ENCODE measurements at places on chromosomes 3 and 15.
A peak's percentile ranks its signal among the peaks of the same experiment; 100 is the strongest.

- no peaks in the 10 kb centered on the region for H3K4me1 ChIP-seq
- no peak overlapping the region for H3K27ac ChIP-seq
- no peaks in the 10 kb centered on the region for H3K27me3 ChIP-seq
- no peak overlapping the region for H3K4me3 ChIP-seq
- no peaks in the 10 kb centered on the region for H3K36me3 ChIP-seq
Measured at GRCh38 chr3:11134794-11135193, 19.5 kb upstream of the HRH1 start.

GRCh38 chr3:10762116-10762515 lies 53.9 kb upstream of the SLC6A11 start:
- no peak for DNase-seq
- H3K36me3 ChIP-seq: no peaks in the 10 kb centered on the region
- H3K27ac ChIP-seq: no peak overlapping the region
- peaks cover 3% of the 10 kb centered on the region for H3K27me3 ChIP-seq

DNA sequence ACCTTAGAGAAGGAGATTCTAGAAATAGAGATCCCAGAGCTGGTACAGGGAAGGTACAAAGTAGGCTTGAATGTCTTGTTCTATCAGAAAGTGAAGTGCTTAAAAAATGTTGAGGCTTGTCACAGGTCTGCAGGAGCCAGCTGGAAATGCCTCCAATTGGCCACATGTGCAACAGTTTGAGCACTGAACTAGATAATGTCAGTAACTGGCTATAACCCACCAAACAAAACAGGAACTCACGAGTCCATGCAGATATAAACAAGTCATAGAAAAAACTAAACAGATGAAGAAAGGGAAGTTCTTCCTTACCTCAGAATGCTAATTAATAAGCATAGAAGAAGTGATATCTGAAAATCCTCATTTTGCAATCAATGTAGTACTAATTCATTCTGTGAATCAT lies 11.9 kb upstream of the TF start:
- H3K27me3 ChIP-seq: peaks cover 14% of the 10 kb centered on the region
- no peak overlapping the region for H3K4me3 ChIP-seq

- no peak overlapping the region for H3K27ac ChIP-seq
- no peak for DNase-seq
- no peaks in the 10 kb centered on the region for H3K27me3 ChIP-seq
- H3K36me3 ChIP-seq: peaks cover 19% of the 10 kb centered on the region
Measured at GRCh38 chr15:74785194-74786032, 3.5 kb downstream of the CSK start.

DNA sequence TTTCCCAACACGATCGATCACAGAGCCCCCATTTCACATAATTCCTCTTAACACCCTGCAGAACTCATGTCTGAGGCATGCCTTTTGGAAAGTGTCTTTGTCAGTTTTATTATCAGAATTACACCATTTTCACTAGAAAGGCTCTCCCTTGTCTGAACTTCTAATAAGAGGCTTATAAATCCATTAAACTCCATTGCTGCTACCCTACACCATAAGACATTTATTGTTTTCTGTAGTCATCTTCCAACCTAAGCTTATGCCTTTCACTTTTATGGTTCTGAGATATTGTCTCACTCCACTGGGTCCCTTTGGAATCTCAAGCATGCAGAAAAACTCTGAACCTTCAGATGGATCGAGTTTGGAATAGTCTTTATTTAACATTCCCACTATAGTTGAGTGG lies 50.2 kb upstream of the TPM1 start:
- H3K36me3 ChIP-seq: no peaks in the 10 kb centered on the region
- DNase-seq: no peak
- no peaks in the 10 kb centered on the region for H3K4me1 ChIP-seq
- H3K27me3 ChIP-seq: no peaks in the 10 kb centered on the region

DNA sequence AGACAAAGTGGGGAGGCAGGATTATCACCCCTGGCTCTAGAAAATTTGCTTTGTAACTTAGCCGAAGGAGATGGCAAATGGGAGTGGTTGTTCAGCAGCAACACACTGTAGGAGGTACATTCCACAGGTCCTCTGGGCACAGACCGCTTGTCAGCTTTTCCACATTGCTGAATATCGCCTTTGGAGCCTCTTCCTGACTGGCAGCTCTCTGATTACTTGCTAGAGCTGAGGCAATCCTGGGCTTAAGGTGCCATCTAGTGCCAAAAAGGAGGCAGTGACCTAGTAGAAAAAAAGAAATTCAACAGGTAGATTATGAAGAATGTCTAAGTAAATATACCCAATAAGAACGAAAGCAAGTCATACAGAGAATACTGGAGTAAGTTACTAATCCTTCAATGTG lies 13.1 kb upstream of the SCN5A start:
- H3K4me1 ChIP-seq: peaks cover 8% of the 10 kb centered on the region
- no peak overlapping the region for H3K4me3 ChIP-seq
- no peak overlapping the region for H3K27ac ChIP-seq
- DNase-seq: peak; percentile 88

GRCh38 chr3:54573858-54574257 lies 354.0 kb downstream of the LRTM1 start:
- no peak overlapping the region for H3K4me3 ChIP-seq
- H3K36me3 ChIP-seq: no peaks in the 10 kb centered on the region
- H3K27me3 ChIP-seq: no peaks in the 10 kb centered on the region
- H3K27ac ChIP-seq: no peak overlapping the region

- peaks cover 30% of the 10 kb centered on the region for H3K27me3 ChIP-seq
- no peaks in the 10 kb centered on the region for H3K36me3 ChIP-seq
- no peak overlapping the region for H3K4me3 ChIP-seq
Measured at GRCh38 chr15:45648521-45649200, 13.8 kb downstream of the SQOR start.

DNA sequence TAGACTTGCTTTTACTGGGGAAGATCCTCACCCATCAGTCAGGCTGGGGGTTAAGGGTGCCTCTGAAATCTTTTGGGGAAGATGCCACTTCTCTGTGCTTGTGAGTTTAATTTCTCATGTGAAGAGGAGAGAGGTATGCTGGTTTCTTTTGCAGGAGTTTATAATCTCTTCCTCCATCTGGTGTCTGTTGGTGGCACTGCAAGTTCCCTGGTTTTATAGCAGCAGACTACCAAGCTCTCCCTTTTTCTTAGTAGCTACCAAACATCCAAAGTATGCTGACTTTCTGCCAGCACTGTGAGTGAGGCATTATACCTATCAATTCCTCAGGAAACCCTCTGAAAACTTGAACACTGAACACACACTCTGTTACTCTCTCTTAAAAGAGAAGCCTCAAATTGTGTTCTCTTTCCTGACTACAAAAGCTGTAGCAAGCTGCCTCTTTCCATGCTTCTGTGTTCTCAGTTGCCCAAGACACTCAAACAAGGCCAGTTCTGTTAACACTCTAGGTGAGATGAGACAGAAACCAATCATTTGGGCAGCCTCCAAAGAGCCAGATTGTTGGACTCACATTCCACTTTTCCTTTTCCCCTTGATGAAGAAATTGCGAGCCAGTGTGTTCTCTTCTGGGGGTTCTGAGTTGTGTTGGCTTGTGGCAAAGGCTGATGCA lies 299.5 kb downstream of the GAP43 start:
- peak; percentile 84 for DNase-seq
- no peaks in the 10 kb centered on the region for H3K27me3 ChIP-seq

DNA sequence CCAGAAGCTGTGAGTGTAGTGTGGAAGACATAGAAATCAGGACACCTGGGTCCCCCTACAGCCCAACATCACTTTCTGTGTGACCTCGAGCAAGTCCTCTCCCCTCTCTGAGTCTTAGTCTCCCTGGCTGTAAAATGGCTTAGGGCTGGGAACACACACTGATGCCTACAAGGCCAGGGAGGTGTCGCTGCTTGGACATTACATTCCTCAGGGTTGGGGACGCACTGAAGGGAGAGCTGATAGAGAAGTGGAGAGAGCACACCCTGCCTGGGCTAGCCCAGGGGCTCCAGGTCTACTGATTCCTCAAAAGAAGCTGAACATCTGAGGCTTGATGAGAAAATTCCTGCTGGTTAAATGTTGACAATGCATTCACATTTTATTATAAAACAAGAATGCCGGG lies 6.3 kb upstream of the ALAS1 start:
- no peak overlapping the region for H3K4me3 ChIP-seq
- no peaks in the 10 kb centered on the region for H3K36me3 ChIP-seq
- no peaks in the 10 kb centered on the region for H3K27me3 ChIP-seq

DNA sequence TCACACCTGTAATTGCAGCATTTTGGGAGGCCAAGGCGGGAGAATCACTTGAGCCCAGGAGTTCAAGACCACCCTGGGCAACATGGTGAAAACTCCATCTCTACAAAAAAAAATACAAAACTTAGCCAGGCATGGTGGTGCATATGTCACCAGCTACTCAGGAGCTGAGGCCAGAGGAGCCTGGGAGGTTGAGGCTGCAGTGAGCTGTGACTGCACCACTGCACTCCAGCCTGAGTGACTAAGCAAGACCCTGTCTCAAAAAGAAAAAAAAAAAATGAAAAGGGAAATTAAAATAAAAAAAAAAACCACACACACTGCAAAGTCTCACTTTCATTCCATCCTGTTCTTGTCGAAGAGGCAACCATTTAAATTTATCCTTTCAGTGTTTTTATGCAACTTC lies 100.8 kb upstream of the PIAS1 start:
- no peak for DNase-seq
- no peak overlapping the region for H3K27ac ChIP-seq
- H3K36me3 ChIP-seq: no peaks in the 10 kb centered on the region

- H3K36me3 ChIP-seq: no peaks in the 10 kb centered on the region
- no peak overlapping the region for H3K4me3 ChIP-seq
- H3K4me1 ChIP-seq: no peaks in the 10 kb centered on the region
- DNase-seq: no peak
- no peaks in the 10 kb centered on the region for H3K27me3 ChIP-seq
Measured at GRCh38 chr15:100995471-100996430, 76.6 kb downstream of the LRRK1 start.

GRCh38 chr15:94701281-94701985 lies 470.1 kb downstream of the MCTP2 start:
- DNase-seq: no peak
- no peaks in the 10 kb centered on the region for H3K36me3 ChIP-seq
- H3K27me3 ChIP-seq: no peaks in the 10 kb centered on the region
- no peak overlapping the region for H3K4me3 ChIP-seq
